BJ (cell line): ENCODE measurements at places on chromosomes 16 and 17. TPM values are rescaled to one million over a fixed set of nuclear protein-coding genes. Genes with fewer than 3 reads are reported as not detected.
A peak's percentile ranks its signal among the peaks of the same experiment; 100 is the strongest.

- DNase-seq: no peak
These were observed 344.2 kb downstream of the CPPED1 start for GRCh38 chr16:12459391-12460063.

DNA sequence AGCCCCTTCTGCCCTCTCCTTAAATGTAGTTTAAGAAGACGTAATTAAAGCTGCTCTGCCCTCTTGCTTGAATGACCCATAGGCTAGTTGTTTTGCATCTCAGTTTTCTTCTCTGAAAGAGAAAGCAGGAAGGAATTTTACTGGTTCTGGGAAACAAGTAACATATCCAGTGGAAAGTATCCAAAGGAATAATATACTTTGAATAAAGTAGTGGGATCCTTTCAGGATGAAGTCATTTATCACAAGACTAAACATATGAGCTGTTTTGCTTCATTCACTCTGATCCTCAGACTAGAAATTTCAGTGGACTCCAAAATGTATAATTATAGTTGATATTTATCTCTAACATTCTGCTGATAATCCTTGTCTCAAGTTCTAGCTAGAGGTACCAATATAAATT lies 1297.6 kb upstream of the GOT2 start:
- DNase-seq: peak; percentile 26

KIF19 gene
- polyA plus RNA-seq: not detected in 2 replicates

GNG13 gene
- not detected in 2 replicates for polyA plus RNA-seq

GRCh38 chr16:85151603-85152413 lies 39.5 kb upstream of the CIBAR2 start:
- DNase-seq: peak; percentile 61

C17orf67 gene
- polyA plus RNA-seq: 0.49 and 0.50 TPM in 2 replicates

HBA1 gene
- 0.20 TPM in 1 of 2 replicates, not detected in the other for polyA plus RNA-seq

CRK gene
- 53.8 and 86.5 TPM in 2 replicates for polyA plus RNA-seq

DNA sequence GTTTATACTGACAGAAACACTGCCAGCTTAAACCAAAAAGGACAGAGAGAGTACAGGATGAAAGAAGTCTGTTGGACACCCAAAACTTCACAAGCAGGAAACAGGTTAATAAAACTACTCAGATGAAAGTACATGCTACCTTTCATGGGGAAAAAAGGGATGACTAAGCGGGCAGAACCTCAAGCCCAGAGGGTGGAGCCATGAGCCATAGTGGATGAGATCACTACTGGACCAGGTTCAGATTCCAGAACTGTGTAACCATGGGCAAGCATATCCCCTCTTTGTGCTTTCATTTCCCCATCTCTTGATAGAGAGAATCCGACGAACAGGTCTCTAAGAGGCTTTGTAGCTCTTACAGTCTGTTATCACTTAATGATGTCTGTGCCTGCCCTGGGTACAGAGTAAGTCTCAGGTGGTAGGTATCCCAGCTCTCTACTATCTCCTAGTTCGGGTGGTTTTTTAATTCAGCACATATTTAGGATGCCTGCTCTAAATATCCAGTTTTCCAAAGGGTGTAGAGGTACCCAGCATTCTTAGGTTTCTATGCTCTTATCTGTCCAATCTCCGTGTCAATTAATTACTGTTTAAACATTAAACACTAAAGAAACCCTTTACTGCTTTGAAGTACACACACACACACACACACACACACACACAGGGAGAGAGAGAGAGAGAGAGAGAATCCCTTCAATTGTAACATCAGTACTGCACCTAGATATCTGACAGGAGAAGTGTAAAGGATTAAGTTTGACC lies 206.7 kb downstream of the ZNF423 start:
- no peak for DNase-seq

DNA sequence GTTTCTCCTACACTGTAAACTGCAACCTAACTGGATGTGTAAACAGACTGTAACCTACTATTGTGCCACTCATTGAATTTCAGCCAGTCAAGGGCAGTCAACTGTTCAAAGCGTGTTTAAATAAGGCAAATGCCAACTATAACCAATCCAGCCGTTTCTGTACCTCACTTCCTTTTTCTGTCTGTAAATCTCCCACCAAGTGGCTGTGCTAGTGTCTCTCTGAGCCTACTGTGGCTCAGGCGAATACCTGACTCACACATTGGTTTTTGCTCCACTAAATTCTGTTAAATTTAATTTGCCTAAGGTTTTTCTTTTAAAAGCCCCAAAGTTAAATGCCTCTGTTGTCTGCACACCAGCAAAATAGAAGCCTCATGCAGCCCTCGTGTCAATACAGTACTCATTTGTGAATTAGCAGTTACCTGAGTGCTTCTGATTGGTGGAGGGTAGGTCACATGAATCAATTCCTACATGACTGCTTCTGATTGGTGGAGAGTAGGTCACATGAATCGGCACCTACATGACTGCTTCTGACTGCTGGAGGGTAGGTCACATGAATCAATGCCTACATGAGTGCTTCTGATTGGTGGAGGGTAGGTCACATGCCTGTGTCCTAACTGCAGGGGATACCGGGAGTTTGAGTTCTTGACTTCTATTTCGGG lies 31.1 kb upstream of the CCR7 start:
- no peak for DNase-seq

CYBA gene
- 120 and 187 TPM in 2 replicates for polyA plus RNA-seq

DNA sequence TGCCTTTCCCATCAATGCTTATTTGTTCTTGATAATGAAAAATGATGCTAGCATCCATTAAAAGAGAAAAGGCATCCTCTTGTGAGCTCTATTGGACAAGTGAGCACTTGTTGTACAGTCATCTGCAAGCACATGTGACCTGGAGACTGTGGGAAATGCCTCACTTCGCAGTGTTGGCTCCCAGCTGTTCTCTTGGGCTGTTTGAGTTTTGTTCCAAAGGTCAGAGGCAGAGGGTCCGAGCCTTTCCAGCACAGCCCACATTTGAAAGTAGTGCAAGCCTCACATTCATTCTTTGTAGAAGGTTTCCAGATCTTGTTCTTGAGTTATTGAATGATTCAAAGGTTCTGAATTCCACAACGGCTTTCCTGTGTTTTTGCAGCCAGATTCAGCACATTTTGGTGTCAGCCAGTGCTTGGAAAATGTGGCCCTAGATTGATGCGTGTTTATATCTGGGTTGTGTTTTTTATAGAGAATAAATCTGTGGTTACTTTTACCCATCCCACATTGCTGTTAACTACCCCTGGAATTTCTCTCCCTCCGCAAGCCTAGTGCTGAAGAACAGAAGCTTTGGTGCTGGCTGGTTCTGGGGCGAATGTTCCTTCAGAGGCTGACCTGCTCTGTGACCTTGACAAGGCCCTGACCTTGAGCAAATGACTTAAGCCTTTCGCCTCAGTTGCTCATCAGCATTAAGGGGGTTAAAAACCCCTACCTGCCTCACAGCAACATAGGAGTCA lies 49.8 kb downstream of the CDH1 start:
- no peak for DNase-seq

C16orf86 gene
- polyA plus RNA-seq: 0.87 and 1.5 TPM in 2 replicates

KRTAP4-5 gene
- not detected in 2 replicates for polyA plus RNA-seq

DNA sequence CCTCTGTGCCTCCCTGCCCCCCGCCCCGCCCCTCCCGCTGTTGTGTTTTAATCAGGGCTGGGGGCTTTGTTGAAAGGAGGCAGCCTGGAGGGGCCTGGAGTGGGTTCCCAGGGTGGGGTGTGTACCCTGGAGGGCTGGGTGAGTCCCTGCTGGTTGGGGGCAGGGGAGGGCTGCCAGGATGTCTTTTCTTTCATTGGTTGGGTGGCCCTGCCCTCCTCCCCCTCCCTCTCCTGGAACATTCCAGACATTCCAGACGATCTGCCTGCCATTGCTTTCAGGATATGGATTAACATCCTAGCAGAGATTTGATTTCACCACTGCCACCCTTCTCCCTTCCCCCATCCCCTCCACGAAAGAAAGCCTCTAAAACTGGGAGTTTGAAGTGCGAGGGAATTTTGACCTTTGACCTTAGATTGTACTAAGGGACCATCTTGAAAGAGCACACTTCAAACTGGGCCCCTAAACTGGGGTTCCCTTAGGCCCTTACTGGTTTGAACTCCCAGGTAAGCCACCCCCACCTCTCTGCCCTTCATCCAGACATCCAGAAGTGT lies 25.3 kb downstream of the IGF2BP1 start:
- DNase-seq: no peak

OTOA gene
- 0.04 TPM in 1 of 2 replicates, not detected in the other for polyA plus RNA-seq

DNA sequence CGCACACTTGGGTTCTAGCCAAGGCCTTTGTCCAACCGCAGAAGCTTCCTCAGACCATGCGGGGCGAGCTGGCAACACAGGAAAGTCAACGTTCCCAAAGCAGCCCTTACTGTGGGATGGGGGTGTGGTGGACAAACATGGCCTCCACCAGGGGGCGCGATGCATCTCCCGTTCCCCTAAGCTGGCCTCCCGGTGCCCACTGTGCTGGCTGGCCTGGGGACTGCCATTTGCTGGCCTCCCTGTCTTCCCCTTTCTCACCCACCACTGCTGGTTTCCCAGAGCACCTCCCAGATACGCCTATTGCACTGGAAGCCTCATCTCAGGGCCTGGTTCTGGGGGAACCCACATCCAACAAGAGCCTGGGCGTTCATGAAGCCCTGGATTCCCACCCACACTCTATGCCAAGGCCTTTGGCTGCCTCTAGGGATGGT lies 145.3 kb downstream of the IRF8 start:
- no peak for DNase-seq

- no peak for DNase-seq
These were observed 1.6 kb upstream of the XPO6 start for GRCh38 chr16:28213396-28213795.

CORO1A gene
- 1.6 and 2.6 TPM in 2 replicates for polyA plus RNA-seq

GRCh38 chr16:1917665-1918350 lies 407 bp downstream of the HS3ST6 start:
- no peak for DNase-seq

DNA sequence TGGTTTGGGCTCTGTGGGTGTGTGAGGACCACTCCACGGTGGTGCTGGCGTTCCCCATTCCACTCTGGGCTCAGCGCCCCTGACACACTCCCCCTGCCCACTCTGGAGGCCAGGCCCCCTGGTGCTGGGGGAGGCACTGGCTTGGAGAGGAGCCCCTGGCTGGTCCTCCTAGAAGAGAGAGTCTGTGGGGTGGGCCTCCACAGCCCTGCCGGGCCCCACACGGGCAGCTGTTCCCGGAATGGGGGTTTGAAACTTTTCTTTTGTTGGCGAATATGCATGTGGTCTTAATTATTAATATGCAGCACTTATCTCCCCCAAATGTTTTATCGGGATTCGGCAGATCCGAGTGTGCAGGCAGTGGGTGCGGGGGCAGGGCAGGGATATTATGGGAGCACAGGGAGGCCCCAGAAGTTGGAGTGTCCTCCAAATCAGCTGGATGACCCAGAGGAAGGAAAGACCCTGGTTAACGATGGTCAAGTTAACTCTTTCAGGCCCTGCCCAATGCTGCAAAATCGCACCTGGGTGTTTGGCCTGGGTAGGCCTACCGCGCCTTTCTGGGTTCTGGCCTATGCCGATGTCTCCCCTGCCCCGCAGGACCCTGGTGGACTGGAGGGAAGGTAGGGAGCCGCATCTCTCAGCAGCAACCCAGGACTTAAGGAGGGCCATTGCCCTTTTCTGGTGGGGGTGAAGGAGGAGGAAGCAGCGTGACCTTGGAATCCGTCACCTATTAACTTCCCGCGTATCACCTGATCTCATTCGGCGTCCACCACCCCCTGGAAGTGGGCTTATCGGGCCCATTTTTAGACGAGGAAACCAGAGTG lies 36.0 kb downstream of the TMEM235 start:
- no peak for DNase-seq

SLC5A11 gene
- not detected in 2 replicates for polyA plus RNA-seq

GRCh38 chr17:56593086-56593645 lies 333 bp upstream of the NOG start:
- no peak for DNase-seq

- no peak for DNase-seq
These were observed 98.3 kb downstream of the ZNF423 start for GRCh38 chr16:49757559-49758069.

GRCh38 chr17:14332331-14332730 lies 31.4 kb downstream of the HS3ST3B1 start:
- DNase-seq: no peak

DNA sequence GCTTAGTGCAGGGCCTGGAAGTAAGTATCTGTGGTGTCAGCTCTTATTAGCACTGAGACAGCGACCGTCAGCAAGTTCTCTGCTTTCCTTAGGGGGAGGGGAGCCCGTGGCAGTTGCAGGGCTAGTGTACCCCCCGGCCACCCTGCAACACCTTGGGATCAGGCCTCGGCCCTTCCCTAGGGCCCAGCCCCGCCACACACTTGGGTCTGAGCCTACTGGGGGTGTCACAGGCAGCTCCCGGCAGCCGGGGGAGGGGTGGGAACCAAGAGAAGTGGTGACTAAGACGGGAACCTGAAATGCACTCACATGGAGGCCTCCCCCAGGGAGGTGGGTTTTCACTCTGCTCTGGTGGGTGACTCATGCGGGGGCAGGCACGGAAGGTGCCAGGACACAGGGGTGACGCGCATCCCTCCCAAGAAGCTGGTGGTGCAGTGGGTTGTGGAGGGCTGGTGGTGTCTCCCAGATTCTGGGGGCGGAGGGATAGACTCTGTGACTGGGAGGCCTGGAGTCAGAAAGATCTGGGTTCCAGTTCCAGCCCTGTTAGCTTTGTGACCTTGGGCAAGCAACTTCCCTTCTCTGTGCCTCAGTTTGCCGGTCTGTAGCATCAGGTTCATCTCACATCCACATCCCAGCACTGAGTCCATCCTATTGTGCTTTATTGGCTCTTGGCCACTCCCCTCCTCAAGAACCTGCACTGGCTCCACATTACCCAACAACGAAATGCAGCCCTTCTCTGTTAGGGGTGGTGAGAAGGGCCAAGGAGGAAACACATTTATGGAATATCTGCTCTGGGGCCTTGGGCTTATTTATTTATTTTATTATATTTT lies 44.5 kb downstream of the LAT start:
- peak; percentile 68 for DNase-seq

DNA sequence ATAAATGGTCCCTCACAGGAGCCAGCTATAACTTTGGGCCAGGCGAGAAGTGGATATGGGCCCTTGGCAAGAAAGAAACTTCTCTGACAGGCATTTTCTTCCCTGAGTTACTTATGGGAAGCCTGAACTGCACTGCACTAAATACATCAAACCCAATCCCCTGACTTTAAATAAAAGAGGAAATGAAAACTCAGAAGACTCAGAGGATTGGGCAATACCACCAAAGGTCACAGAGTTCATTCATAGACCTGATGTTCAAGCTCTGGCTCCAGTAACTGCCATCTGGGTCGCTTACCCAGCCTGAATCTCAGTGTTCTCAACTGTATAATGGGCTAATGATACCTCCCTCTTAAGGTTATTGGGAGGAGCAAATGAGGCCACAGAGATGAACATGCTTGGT lies 815 bp downstream of the KRT35 start:
- no peak for DNase-seq

DNA sequence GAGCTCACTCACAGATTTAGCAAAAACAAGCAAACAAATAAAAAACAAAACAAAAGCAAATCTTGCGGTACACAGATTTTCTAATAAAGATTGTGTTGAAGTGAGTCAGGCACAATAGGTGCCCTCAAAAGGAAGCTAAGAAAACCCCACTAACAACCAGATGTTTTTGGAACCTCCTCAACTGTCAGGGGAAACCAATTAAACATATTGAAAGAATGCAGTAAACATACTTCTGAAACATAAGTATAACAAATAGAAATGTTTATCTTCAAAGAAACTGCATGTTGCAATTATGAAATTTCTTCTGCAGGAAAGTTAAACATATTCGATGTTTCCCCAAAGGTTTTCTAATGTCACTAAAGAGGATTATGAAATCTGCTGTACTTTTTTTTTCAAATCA lies 110.5 kb upstream of the CORO6 start:
- no peak for DNase-seq

GUCY2D gene
- 0.01 TPM in 1 of 2 replicates, not detected in the other for polyA plus RNA-seq
